ENCODE measurements at places on chromosomes 6 and 20. TPM values are rescaled to one million over a fixed set of nuclear protein-coding genes. Genes with fewer than 3 reads are reported as not detected.
A peak's percentile ranks its signal among the peaks of the same experiment; 100 is the strongest.

GRCh38 chr20:54152227-54153040 is 21.4 kb downstream of the CYP24A1 start:
- no peak for DNase-seq

DNA sequence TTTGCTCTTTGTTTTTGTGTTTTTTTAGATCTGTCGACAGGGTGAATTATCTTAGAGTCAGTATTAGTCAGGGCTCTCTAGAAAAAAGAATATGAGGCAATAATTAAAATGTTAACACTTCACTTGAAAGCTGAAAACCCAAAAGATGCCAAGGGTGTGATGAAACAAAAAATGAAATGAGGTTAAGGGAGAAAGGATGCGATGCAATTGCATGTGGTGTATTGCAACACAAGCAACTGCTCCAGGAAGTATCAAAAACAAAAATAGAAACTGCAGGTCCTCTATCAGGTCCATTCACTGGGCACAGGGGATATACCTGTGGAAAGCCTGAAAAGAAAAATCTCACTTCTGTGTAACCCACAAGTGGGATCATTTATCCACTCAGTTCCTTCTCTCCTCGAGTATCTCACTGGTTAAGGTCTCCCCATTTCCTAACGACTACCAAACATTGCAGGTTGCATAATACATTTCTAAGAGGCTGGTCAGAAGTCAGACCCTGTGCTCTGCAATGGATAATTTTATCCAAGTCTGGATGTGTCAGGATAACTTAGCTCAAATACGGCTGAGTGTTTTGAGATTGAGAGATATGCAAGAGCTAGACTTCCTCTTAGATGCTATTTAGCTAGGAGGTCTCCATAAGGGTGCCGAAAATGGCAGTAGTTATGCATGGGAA is 257.7 kb upstream of the GJE1 start:
- DNase-seq = no peak

- peak; percentile 38 for DNase-seq
Observed at GRCh38 chr6:133701633-133702331, 187.1 kb upstream of the TCF21 start.

DNA sequence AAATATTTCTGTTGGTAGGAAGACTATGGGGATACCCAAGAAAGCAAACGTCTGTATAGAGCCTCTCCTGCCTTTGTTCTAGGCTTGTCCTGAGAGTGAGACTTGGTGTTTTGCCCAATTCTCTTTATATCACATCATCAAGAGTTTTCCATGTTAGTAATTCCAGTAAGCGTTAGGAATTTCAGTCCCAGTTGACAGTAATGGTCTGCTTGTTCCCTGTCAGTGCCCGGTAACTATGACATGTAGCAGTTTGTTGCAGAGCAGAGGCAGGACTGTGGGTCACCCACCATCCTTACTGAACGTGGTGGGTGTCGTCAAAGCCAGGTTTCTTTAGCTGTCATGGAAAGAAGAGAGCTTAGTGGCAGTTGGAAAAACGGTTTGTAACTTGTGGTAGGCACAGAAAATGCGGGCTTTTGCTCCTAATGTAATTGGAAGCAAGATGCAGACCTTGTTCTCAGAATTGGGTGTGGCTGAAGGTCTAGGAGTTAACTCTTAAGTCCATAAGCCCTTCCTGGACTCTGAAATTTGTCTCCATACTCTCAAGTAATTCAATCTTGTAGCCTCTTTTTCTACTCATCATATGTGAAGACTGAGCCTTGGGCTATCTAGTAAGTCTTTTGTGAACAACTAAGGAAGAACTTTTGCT is 188.8 kb downstream of the TMEM242 start:
- DNase-seq = no peak

GRCh38 chr6:156589281-156589680 is 187.9 kb upstream of the ARID1B start:
- DNase-seq = no peak

- peak; percentile 50 for DNase-seq
Observed at GRCh38 chr6:79277109-79277508, 42.6 kb upstream of the HMGN3 start.

- no peak for DNase-seq
Observed at GRCh38 chr20:1337441-1337840, 8.5 kb upstream of the SDCBP2 start.

DNA sequence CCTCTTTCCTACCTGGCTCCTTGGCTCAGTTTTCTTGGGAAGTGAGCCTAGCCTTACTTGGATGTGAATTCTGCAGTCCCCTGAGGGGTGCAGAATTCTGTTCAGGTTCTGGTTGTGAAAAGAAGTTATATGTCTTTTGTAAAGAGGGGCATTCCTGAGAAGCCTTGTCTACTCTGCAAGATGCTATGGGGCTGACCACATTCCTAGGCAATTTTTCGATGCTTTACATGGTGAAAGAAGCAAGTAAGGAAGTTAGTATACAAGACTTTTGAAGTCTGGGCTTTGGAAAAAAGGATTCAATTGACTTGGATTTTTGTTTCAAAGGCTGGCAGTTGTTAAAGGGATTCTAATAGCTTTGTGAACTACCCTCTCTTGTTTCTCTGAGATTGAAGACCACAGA is 167.9 kb upstream of the STMND1 start:
- no peak for DNase-seq

DNA sequence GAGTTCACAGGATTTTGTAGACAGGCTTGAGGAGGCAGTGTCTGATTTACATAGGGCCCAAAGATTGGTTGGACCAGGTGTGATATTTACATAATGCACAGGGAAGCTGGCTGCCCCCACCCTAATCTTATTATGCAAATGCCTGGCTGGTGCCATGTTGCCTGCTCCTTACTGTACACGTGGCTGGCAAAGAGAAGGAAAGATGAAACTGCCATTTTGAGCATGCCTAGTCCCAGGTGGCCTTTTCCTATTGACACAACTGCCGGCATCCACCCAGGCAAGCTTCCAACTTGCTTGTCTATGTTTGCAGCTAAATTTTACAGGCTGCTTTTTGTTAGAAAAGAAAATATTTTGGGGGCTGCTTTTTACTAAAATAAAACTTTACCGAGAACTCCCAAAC is 174.6 kb downstream of the LMBRD1 start:
- DNase-seq = no peak

ZBTB2 gene
- 20.3 TPM for total RNA-seq

Data from PC-3 (cell line).